ENCODE measurements at places on chromosomes 2 and 18.

DNA sequence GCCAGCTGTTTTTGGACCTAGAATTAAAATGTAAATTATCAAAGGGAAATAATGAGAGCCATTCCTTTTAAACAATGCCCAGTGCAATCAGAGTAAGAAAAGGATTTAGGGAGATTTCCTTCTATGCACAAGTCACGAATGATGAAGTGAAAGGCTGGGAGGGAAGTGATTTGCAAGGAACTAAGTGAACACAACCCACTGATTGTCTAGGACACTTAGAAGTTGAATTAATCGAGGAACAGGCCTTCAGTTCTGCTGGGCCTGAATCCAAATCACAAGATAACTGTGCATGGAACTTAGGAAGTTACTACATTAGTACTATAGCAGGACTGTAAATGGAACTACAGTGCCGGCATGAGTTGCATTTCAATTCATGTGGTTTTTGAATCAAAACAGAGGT lies 17.7 kb downstream of the MAP2 start:
- no peak for DNase-seq

DNA sequence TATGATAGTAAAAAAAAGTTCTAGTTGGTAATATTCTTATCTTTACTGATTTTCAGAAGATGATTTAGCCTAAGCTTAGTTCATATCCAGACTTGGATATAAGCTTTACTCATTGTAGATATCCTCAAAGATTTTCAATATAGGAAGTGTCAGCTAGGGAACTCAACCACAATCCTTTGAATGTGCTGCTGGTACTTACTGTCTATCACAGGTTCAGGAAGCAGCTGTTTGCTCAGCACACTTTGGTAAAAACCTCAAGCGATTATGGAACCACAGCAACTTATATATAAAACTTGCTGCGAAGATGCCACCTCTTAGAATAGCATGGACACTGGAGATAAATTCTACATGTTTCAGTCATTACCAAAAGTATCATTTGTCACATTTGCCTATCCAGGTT lies 60.1 kb upstream of the TNFRSF11A start:
- DNase-seq = no peak

GRCh38 chr2:156465573-156465972 lies 29.4 kb downstream of the GPD2 start:
- no peak for DNase-seq

DNA sequence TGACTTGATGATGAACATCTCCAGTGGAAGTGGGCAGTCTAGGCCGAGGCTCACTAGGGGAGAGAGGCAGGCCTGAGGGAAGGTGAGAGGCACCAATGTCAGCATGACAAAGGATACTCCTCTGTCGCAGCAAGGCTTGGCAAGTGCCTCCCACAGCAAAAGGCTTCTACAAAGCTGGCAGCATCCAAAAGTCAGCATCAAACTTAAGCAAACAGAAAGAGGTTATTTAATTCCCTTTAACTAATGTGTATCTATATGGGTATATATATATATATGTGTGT lies 41.6 kb downstream of the NIFK start:
- DNase-seq = no peak

DNA sequence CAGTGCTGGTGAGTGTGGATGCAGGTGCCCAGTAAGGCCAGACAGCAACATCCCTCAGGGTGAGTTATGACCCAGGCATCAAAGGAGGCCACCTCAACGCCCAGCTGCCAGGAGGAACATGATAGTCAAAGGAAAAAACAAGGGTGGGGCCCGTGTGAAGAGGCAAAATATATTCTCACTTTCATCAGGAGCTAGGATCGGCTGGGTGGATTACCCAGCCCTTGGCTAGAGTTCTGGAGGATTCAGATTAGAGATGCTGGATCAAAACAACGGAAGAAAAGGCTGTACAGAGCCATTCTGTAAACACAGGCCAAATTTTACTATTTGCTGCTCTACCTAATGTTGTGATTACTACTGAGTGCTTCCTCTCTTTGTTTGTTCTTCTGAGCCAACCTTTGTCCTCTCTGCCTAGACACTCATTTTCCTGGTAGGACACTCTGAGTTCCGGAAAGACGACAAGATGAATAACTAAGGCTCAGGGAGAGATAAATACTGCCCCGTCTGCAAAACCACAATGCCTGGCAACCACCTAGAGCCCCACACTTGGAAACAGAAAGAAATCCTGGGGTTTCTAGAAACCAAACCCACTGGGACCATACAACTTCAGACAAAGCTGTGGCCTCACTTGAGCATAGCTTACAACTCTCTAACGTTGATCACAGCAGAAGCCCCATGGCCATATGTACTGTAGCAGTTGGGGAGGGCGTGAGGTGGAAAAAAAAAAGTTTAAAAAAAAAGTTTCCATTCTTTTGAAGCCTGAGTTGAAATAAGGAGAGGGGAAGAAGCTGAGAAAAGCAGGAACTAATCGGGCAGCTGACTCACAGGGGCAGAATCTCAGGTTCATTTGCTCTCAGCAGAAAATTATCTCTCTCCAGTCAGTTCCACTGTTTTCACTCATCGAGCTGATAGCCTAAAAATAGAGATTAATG lies 17.8 kb upstream of the PMAIP1 start:
- DNase-seq = peak; percentile 66

DNA sequence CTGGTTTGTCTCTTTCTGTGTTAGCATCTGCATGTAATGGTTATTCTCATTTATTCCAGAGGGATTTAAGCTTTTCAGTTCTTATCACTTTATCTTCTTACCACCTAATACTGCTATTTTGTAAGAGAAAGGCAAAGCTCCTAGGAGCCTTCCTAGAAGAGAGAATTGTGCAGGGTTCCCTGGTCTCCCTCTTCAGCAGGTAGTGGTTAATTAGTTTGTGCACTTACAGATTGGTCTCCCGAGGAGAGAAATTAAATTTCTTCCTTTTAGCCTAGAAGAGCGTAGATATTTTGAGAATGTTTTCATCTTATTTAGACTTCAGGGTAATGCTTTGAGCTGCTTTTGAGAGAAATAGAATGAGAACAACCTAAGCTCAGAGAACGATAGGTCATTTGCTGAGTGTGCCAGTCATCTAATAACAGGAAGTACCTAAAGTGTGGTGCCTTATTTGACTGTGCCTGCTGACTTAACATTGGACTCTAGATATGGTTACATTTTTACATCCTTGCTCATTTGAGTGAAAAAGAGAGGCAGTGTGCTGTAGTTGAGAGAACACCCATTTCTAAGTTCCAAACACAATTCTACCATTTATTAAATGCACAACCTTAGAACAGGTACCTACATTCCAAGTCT lies 651.4 kb downstream of the STK39 start:
- DNase-seq = no peak

GRCh38 chr18:11665146-11665545 lies 23.9 kb upstream of the GNAL start:
- no peak for DNase-seq

- peak; percentile 56 for DNase-seq
Measured at GRCh38 chr2:177724398-177725287, 332.1 kb downstream of the AGPS start.

DNA sequence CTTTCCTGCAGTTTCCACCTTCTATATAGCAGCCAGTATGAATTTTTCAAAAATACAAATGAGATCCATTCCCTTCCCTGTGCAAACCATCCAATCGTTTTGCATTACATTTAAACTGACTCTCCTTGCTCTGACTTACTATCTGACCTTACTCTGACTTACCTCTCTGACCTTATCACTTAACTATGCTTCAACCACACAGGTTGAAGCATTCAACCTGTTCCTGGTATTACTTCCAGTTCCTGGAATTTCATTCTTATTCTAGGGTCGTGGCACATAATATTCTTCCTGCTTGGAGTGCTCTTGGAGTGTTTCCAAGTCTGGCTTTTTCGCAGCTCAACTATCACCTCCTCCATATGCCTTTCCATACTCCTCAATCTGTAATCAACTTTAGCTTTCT lies 850.6 kb upstream of the CHAC2 start:
- DNase-seq = no peak

All from NCI-H2081 (cell line).